ENCODE measurements at places on chromosomes 5 and 9.

DNA sequence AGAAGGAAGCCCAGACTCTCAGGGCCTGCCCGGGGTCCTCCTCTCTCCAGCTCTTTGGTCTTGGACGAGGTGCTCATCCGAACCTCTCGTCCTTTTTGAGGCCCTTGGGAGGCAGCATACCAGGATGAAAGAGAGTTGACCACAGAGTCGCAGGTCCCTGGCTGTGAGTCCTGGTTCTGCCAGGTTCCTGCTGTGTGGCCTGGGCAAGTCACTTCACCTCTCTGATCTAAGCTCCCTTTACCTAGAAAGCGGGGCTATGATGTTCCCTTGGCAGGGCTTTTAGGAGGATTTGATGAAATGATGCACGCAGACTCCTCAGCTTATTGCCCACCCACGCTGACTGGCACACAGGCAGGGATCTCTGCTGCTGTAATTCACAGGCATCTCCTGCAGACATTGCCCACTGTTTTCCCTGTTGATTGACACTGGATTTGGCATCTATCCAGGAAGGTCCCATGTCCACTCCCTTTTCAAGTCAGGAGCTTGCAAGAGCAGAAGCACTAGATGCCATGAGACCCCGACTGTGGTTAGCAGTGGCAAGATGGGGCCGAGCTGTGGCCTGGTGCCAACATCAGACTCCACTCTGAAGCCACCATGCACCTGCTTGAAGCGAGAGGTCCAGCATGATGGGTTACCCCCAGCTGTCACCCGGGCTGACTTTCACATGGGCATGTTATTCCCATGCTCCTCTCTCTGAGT is 71.5 kb downstream of the MACROH2A1 start:
- no peak for DNase-seq

GRCh38 chr9:34988218-34989002 is 1.1 kb upstream of the DNAJB5 start:
- peak; percentile 69 for DNase-seq

- DNase-seq: no peak
These were observed 22.7 kb downstream of the CAMK2A start for GRCh38 chr5:150266871-150267291.

GRCh38 chr9:105355781-105356180 is 92.1 kb upstream of the FSD1L start:
- DNase-seq: no peak

GRCh38 chr5:175521313-175521833 is 43.0 kb downstream of the SFXN1 start:
- DNase-seq: no peak

- DNase-seq: no peak
These were observed 87.0 kb downstream of the IARS1 start for GRCh38 chr9:92206488-92206887.

DNA sequence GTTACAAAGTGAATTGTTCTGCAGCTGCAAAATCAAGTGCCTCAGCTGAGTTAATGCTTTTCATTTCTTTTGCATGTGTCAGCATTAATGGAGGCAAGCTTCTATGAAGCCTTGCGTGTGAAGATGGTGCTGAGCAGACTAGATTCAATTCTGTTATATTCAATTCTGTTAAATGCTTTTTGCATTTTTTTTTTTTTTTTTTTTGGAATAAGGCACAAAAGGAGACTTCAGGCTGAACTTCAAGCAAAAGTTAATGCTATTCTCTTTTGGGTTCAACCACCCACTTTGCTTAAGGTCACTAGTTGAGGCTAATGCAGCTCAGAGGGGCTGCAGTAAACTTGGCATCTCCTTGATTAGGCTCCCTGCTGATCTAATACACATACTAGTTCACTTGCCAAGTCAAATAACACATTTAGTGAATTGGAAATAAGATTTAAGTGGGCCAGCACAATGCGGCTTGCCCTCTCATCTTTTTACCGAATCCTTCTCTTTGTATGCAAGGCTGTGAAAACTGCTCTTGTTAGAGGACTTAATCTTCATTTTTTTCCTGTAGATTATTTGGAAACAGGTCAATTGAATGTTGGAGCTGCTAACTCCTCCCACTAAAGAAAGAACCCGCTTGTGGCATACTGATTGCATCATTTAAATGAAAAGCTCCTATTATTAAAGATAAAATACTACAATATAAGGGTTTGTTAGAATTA is 1020.2 kb downstream of the NR2F1-AS1 start:
- no peak for DNase-seq

DNA sequence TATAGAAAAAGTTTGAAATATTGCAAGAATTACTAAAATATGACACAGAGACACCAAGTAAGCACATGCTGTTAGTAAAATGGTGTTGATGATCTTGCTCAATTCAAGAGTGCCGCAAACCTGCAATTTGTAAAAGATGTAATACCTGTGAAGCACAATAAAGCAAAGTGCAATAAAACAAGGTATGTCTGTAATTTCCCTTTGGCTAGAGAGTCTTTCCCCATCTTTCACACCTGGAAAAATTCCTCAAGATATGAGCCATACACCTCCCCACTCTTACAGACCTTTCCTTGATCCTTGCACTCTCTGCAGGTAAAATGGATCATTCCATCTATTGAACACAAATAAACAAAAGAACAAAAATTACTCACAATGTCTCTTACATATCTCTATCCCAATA is 597.8 kb downstream of the EFNA5 start:
- DNase-seq: no peak

- no peak for DNase-seq
These were observed 126.9 kb downstream of the PDE4D start for GRCh38 chr5:59766427-59767210.

DNA sequence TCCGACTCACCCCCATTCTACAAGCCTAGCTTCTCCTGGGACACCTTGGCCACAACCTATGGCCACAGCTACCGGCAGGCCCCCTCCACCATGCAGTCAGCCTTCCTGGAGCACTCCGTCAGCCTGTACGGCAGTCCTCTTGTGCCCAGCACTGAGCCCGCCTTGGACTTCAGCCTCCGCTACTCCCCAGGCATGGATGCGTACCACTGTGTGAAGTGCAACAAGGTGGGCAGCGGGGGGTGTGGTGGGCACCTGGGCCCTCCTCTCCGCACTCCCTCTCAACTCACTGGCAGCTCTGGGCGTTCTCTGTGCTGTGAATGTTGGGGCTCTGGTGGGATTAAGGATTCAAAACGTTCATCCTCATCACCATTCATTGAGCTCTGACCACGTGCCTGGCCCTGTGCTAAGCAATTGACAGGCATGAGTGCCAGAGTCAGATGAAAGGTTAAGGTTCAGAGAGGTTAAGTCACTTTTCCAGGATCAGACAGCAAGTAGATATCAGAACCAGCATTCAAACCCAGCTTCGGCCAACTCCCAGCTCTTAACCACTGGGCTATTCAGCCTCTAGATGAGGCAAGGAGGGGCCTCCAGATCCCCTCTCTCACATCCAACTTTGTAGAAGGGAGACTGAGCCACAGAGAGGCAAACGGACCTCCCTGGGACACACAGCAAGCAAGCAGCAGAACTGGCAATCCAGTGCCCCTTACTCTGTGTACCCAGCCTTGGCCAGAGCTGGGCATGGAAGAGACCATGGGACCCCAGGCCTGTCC is 9.9 kb downstream of the GFI1B start:
- no peak for DNase-seq

DNA sequence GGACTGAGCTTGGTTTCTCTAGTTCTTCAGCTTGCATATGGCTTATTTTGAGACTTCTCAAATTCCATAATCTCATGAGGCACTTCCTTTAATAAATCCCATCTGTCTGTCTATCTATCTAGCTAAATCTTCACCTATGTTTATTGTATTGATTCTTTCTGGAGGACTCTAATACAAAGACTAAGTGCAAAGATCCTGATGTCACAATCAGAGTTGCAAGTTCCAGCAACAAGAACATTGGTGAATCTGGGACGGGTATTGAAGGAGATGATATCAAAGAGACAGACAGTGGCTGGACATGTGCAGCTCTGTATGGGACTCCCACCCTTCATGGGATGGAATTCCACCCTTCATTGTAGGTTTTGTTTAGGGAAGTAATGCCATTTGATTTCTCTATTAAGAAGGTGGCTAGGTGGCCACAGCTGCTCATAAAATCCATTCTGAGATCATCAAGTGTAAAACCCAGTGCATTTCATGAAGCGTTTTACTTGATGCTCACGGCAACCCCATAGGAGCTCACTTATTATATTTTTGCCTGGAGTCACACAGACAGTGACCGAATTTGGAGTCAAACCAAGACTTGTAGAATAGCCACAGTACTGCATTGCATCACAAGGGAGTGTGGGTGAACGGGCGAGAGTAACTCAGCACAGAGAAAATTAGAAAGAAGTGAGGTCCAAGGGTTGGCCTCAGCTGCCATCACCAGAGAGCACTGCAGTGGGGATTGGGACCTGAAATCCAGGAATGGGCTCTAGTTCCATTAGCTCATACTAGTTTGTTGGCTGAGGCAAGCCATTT is 24.9 kb downstream of the TAS2R1 start:
- DNase-seq: no peak

DNA sequence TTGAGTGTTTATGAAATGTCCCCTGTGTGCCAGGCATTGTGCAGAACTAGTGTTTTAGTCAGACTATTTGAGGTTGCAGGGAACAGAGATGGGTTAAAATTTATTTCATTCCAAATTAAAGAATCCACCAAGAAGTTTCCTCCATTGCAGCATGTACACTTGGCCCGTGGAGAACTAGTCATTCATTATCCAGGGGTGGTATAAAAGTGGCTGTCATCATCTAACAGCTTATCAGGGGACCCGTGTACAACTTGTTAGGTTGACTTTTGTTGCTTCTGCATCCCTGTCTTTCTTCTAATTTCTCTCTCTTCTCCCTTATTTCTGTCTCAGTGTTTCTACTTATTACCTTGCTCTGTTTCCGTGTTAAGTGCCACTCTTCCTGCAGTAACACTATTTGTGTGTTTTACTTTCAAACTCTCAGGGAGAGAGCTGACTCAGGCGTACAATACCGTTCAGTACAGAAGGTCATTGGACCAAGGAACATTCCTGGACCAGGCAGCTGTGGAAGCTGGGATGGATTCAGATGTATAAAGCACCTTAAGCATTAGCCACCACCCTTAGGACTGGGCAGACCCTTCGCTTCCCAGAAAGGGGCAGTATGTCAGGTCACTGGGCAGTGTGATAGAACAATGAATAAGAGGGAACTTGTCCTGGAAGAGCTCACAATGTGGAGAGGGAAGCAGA is 36.1 kb downstream of the MAP3K1 start:
- DNase-seq: no peak

GRCh38 chr9:121105531-121105930 is 30.8 kb downstream of the CNTRL start:
- no peak for DNase-seq

GRCh38 chr5:127518319-127518621 is 830 bp downstream of the PRRC1 start:
- no peak for DNase-seq

GRCh38 chr9:12705738-12706391 is 12.7 kb downstream of the TYRP1 start:
- DNase-seq: no peak

GRCh38 chr5:114660791-114661190 is 298.9 kb downstream of the KCNN2 start:
- DNase-seq: no peak

GRCh38 chr9:36995927-36996705 is 38.0 kb downstream of the PAX5 start:
- DNase-seq: peak; percentile 77

DNA sequence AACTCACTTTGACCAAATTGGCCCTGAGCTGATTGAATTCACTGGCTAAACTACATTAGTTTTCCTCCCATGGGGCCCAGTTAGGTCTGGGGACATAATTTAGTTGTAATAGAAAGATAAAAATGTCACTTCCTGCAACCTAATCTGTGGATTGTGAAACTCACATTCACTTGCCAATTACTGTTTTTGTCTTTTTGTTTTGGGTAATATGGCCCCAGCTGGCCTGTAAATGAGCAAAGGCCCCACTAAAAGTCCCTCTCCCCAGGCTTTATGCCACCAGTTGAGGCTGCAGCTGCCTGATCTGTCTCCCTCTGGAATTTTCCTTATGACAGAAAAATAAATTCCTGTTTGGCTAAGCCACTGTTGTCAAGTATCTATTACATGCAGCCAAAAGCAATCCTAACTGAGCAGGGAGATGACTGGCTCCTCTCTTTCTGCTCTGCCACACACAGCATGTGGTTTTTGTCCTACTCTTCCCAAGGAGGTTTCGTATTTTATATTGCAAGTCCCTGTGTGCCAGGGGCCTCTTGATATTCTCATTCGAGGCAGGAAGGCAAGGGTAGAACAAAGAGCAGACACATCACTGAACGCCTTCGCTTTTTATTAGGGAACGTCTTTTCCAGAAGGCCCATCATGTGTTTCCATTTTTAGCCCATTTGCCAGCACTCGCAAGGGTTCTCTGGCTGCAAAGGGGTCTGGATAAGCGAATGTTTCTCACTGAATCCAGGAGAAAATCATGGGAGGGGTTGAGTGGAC is 24.1 kb upstream of the SLC25A48 start:
- DNase-seq: no peak

GRCh38 chr5:170225326-170226128 is 7.3 kb upstream of the C5orf58 start:
- peak; percentile 42 for DNase-seq

GRCh38 chr9:20650750-20651299 is 28.5 kb upstream of the MLLT3 start:
- DNase-seq: no peak

GRCh38 chr5:98639274-98639673 is 134.2 kb upstream of the RGMB start:
- DNase-seq: no peak

DNA sequence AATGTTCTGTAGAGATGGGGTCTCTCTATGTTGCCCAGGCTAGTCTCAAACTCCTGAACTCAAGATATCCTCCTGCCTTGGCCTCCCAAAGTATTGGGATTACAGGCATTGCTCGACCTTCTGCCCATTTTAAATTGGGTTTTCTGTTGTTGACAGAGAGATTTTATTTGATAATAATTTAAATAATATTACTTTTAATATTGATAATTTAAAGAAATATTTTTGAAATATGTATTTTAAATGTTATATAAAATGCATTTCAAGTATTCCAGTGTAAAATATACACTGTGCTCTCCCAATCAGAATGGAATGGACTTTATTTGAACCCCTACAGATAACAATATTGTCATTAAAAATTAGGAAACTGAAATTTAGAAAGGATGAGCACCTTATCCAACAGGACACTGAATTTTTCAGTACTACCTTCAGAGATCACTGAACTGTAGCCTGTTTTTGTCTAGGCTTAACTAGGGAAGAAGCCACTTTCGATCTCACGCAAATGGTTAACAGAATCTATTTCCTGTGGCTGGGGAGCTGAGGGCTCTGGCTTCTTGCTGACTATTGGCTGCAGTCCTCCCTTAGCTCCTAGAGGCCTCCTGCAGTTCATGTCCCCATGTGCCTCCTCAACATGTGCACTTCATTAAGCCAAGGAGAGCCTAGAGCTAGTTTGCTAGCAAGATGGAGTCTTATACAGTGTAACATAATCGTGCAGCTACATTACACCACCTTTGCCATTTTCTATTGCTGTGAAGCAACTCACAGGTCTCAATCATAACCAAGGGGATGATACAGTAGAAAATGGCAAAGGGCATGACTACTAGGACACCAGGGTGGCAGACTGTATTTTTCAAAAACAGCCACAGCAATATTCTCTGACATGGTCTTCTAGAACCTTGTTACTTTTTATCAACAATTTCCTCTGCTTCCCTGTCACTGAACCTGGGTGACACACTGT is 150.0 kb downstream of the CDC42SE2 start:
- peak; percentile 17 for DNase-seq

Measured in WERI-Rb-1 (cell line).